Activated T-helper 17 cell treated with anti-CD3 and anti-CD28 coated beads, Interleukin-2, amount 50 U/mL, for 72 hours (primary cell): ENCODE measurements at places on chromosomes 4 and X.

DNA sequence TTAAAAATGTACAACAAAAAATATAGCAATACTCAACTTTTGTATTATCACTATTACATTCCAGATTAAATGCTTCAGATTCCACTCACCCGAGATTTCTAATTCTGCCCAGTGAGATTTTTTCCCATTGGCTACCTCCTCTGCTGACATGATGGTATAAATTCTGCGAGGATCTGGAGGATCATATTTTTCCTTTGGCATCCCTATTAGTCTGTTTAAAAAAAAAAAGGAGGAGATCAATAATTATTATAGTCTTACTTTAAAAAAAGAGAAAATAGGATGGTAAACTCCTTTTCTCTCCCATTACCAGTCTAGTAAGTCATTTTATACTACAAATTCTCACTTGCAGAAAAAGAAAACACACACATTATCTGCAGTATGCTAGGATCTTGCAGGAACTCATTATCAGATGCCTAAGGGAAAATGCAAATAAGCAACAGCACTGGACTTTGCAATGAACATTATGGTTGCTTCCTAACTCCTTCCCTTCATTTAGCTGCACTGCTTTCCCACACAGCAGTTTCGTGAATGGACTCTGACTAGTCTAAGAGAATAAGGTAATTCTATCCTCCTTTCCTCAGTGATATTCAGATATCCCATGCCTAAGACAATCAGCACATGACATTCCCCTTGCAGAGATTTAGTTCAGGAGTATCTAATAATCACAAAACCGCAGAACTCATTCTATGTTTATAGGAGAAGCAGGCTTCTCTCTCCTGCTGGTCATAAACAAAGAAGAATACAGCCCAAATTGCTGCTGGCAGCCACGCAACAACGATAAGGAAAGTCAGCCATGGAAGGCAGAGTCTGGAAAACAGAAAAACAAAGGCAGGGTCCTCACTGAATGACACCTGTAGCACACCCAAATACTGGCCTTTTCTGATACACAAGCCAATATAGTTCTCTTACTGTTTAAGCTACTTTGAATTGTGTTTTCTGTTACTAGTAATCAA lies 42.7 kb downstream of the CNOT6L start:
- no peak for ATAC-seq

DNA sequence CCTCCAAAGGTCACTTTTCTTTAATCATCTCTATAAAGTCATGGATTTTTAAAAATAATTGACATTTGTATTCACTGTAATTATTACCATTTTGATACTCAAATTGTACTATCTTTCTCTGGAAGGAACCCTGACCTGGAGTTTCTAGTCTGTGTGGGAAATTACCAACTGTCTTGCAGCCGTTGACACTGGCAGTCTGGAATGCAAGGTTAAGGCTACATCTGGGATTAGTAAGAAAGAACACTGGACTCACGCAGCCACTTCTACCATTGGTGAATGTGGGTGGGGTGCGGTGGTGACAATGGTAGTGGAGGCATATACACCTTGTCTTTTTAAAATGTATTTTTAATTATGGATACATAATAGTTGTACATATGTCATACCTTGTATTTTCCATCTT lies 40.9 kb downstream of the EGF start:
- ATAC-seq = no peak

- no peak for ATAC-seq
These were observed 1066.9 kb upstream of the PCDH7 start for GRCh38 chr4:29653221-29653620.

- no peak for ATAC-seq
These were observed 74.3 kb upstream of the GUCY1A1 start for GRCh38 chr4:155592179-155592937.

GRCh38 chrX:28223991-28224390 lies 242.7 kb upstream of the DCAF8L1 start:
- ATAC-seq = no peak

DNA sequence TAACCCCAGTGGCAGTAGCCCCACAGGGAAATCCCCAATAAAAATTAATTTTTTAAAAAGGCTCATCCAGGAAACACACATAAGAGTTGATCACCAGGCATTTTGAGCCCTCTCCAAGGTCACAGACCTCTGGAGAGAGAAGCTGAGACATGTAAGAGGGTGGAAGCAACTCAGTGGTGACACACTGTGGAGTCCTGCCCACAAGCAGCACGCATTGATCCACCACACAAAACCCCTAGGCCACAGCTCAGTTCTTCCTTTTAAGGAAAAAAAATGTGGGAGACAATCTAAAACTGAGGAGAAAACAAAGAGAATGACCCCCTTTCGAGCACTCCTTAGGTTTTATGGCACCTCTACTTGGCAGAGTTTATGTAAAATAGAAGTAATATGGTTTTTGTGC lies 71.7 kb upstream of the S100G start:
- no peak for ATAC-seq

- ATAC-seq = no peak
These were observed 644.2 kb downstream of the FSTL5 start for GRCh38 chr4:161519611-161520010.

GRCh38 chr4:78936989-78937388 lies 2.2 kb downstream of the PAQR3 start:
- no peak for ATAC-seq

GRCh38 chr4:36325926-36326325 lies 44.5 kb downstream of the DTHD1 start:
- no peak for ATAC-seq

- ATAC-seq = no peak
These were observed 461.0 kb upstream of the GALNT7 start for GRCh38 chr4:172707622-172708021.

DNA sequence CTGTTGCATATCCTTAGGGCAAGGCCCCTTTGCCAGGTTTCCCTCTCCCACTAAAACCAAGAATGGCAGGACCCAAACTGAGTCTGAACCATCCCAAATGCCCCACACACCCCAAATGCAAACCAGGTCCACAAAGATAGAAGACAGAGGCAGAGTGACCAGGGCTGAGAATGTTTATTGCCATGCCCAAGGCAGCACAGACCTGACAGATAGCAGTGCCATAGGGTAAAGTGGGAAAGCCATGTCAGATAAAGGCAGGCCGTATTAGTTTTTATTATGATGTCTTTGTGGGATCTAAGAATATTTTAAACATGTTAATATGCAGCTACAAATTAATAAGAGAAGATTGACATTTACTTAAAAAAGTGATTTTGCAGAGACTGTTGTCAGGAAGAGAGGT lies 29.6 kb upstream of the MND1 start:
- no peak for ATAC-seq

GRCh38 chrX:112048707-112049106 lies 33.9 kb downstream of the TRPC5 start:
- ATAC-seq = no peak

- ATAC-seq = peak; percentile 99
These were observed 623.8 kb upstream of the DIPK2B start for GRCh38 chrX:45824471-45824870.

DNA sequence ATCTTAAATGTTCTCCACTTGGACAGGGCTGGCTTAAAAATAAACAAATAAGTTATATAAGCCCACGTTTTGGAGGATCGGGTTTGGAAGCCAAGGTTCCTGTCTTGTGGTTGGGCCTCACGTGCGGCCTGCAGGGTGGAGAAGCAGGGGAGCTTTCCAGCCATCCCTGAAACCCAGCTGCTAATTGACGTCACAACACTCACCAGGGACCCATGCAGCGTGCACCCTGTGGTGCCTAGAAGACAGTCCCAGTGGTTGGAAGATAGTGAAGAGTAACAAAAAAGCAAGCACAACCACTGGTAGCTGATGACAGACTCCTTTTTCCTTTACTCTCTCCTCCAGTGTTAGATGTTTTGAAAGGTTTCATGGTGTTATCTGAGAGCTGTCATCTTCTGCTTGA lies 142.0 kb upstream of the RBPJ start:
- ATAC-seq = peak; percentile 56

DNA sequence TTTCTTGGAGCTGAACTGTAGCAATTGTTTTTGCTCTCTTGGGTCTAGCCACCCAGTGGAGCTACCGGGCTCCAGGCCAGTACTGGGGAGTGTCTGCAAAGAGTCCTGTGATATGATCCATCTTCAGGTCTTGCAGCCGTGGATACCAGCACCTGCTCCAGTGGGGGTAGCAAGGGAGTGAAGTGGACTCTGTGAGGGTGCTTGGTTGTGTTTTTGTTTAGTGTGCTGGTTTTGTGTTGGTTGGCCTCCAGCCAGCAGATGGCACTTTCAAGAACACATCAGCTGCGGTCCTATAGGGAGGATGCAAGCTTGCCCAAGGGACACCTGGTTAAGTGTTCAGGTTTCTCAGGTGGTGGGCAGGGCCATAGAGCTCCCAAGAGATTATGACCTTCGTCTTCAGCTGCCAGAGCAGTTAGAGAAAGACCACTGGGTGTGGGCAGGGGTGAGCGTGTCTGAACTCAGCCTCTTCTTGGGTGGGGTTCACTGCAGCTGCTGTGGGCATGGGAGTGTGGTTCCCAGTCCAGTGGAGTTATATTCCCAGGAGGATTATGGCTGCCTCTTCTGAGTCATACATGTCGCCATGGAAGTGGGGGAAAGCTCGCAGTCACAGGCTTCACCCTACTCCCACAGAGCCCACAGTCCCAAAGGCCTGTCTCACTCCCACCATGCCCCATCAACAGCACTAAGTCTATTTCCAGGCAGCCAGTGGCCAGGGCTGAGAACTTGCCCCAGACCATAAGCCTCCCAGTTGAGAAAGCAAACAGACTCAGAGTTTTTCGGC lies 811.6 kb downstream of the GLUD2 start:
- ATAC-seq = no peak

DNA sequence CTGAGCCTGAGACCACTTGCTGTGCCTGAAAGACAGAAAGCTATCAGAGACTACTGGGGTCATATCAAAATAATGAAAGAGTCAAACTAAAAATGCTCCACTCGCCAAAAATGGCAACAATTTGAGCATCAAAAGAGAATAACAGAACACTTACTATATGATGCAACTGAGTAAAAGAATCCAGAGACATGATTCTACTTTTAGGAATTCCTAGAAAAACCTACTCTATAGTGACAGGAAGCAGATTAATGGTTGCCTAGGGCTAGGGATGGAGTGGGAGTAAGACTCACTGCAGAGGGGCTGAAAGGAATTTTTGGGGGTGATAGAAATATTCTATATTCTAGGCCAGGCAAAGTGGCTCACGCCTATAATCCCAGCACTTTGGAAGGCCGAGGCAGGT lies 29.4 kb upstream of the SLAIN2 start:
- ATAC-seq = no peak
